ENCODE measurements at places on chromosomes 1 and 21.

DNA sequence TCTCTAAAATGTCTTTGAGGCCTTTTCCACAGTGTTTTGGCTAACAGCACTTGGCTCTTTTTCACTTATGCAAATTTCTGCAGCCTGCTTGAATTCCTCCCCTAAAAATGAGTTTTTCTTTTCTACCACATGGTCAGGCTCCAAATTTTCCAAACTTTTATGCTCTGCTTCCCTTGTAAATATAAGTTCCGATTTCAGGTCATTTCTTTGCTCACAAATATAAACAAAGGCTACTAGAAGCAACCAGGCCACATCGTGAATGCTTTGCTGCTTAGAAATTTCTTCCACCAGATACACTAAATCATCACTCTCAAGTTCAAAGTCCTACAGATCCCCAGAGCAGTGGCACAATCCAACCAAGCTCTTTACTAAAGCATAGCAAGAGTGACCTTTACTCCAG lies 28.1 kb upstream of the BTG3 start:
- no peak for DNase-seq

- no peak for DNase-seq
These were observed 34.7 kb upstream of the TMEM125 start for GRCh38 chr1:43235040-43235439.

DNA sequence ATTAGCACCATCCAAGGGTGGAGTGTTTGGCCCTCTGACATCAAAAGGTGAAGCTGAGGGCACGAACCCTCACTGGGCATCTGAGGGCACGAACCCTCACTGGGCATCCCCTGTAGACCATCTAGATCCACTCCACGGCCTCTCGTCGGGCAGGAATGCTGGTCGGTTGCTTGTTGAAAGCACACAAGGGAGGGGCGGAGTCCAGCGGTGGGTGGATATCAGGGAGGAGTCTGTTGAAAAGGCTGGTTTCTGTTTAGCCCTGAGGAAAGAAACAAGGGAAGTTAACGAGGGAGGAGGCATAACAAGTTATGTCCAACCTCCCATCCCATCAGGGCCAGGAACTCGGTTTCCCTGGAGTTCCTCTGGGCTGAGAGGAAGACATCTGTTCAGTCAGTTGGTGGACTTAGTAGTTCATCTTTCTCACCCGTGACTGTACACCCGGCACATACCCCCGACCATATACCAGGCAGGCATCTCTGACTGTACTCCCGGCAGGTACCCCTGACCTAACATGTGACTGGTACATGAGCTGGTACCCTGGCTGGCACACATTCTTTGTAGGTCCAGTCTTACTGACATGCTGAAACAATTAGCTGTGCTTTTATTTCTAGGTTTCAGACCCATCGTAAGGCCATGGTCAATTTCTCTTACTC lies 32.1 kb upstream of the PDE9A start:
- DNase-seq: no peak

GRCh38 chr1:21124846-21125245 lies 51.9 kb downstream of the EIF4G3 start:
- no peak for DNase-seq

DNA sequence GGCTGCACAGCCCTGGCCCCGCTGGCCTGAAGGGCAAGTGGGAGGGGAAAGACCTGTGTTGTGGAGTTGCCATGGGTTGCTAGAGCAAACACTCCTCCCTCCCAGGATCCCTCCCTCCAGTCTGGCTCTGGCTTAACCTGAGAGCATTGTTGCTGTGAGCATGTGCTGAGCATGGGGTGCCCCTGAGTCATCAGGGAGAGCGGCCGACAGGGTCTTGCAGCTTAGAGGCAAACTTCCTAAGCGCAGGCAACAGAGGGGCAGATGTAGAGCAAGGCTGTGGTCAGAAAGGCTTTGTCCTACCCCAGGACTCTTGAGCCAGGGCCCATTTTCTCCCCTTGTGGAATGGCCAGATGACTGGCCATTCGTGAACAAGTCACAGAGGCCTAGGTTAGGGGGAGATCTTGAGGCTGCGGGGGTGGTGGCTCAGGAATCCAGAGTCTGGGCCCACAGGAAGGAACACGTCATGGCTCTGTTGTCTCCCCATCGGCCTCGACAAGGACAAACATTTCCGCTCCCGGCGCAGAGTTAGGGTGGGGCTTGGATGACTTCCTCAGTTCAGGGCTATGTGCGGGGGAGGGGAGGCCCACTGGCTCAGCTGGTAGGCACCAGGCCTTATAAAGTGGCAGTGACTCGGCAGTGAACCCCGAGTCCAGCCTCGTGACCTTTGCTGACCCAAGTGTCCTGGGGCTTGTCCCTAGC lies 362 bp upstream of the DYNLT4 start:
- DNase-seq: no peak

DNA sequence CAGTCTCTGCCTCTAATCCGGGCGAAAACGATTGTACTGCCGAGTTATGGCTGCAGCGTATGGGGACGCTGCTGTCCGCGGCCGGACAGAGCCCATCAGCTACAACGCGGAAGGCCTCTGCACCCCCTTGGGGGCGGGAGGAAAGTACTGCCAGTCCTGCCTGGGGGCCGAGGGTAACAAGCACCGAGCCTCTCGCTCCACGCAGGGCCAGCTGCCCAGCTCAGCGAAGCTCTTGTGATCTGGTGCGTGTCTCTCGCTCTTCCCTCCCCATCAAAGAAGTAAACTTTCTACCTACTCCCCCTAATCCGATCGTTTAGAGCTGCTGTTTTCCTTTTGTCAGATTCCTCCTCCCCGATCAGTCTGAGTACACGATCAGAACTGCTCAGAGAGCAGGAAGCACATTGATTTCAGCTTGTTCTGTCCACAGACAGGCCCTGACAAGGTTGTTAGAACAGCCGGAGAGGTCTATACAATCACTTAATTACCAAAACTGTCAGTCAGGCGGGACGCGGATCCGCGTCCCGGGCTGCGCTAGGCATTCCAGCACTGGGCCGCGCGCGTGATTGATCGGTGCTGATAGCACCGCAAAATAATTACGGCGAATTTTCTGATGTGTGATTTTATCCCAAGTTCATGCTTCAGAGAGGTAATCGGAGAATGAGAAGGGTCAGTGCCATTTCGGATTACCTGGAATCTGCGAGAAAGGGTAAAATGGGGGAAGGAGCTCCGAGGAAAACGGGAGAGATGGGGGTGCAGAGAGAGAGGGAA lies 8.7 kb upstream of the BARHL2 start:
- no peak for DNase-seq

DNA sequence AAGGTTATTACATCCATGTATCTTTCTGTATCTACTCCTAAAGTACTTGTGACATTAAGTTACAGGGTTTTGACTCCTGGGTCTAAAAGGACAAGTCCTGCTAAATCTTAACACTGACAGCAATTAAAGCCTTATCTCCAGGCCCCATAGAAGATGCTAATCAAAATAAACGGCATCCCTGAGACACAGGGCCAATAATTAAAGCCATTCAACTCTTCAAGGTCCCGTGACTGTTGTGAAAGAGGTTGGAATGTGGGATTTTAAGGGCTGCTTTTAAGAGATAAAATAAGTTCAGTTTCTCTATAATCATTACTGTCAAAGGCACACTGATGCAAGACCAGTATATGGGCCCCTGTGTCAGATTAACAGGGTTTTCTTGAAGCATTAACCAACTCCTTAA lies 8.3 kb downstream of the DNAI4 start:
- no peak for DNase-seq

GRCh38 chr1:53956308-53957168 lies 10.4 kb downstream of the LRRC42 start:
- peak; percentile 90 for DNase-seq

DNA sequence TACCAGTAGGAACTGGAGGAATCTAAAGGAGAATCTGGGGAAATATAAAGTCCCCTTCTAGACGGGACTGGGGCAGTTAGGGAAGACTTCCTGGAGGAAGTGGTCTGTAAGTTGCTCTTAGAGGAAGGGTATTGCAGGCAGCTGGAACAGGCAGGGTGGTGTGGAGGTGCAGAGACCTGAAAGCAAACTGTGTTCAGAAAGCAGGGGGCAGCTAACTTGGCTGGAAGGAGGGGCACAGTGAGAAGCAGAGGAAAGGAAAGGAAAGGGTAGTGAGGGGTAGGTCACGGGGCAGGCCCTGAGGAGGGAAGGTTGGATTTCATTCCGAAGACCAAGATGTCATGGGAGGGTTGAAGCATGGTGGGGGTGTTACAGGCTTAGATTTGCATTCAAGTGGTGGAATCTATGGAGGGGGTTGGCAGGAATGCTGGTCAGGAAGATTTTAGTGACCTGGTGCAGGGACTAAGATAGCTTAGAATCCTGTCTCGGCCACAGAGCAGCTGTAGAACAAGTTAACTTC lies 240.7 kb downstream of the FOXD2 start:
- no peak for DNase-seq

DNA sequence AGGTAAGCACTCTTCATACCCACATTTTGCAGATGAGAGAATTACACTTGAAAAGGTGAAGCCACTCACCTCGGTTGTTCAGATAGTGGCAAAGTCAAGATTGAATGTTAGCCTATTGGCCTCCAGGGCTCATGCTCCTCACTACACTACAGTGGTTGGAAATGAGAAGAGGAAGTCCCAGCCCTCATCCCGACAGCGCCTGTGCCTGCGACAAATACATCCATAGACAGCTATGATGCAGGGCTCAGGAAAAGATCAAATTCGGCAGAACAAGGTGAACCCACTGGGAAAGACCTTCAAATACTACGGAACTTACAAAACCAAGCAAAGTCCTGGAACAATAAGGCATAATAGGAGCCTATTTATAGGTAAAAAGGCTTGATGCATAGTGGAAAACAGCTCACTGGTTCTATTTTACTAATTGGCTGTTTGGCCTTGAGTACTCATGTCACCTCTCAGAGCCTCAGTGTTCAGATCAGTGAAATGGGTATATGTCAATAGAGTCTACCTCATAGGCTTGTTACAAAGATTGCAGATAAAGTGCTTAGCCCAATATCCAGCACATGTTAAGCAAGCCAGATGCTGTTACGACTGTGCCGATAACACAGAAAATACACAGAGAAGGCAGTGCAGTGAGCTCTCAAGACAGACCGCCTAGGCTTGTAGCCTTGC lies 3.5 kb downstream of the SPOCD1 start:
- no peak for DNase-seq

DNA sequence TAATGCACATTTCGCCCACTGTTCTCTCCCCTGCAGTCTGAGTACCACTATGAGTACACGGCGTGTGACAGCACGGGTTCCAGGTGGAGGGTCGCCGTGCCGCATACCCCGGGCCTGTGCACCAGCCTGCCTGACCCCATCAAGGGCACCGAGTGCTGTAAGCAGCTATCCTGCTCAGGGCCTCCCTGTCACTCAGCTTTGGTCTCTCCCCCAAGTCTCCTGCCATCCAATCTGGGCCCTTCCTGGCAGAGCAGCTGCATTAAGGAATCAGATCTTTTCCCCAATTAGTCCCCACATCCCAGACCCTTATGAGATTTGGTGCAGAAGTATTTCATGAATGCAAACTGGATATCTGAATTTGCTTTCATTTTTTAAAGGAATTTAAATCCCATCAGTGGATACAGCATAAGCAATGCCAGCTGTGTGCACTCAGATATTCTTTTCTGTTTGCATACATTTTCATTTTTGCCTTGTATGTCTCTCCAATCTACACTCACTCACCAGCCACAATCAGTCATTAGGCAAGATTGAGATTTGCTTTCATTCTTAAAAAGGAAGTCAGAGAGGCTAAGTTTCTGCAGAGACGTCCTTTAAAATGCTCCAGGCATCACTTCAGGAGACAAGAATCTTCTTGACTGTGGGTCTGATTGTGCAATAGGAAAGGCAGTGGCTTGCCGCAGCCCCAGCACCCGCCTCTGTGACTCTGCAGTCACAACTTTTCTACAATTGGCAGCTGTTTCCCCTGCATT lies 48.1 kb downstream of the ELAPOR1 start:
- DNase-seq: no peak

DNA sequence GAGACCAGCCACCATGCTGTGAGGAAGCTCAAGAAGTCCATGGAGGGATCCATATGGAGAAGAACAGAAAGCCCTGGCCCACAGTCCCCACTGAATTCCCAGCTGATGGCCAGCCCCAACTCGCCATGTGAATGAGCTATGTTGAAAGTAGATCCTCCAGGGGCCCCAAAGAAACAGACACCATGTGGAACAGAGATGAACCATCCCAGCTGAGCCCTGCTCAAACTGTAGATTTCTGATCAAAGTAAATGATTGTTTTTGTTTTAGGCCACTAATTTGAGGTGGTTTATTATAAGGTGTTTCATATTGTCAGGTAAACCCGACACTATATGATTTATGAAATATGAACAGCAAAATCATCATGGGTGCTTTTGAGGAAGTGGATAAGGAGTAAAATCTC lies 32.8 kb downstream of the SYT2 start:
- no peak for DNase-seq

DNA sequence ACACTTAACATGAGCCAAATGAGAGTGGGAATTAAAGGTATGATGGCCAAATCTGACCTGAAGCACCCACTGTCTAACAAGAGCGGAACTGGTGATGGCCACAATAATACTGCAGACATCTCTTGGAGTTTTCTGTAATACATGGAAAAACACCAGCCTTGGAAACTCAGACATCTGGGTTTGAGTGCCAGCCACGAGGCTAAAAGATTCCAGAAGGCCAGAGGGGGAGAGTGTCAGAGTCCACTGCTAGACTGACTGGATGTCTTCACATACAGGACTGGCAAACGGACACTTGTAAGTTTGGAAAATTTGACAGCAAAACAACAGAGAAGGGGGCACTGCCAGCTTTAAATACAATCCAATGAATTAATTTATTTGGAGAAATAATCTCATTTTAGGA lies 175.1 kb downstream of the ADSS2 start:
- DNase-seq: no peak

- DNase-seq: no peak
These were observed 6.0 kb downstream of the DLGAP3 start for GRCh38 chr1:34923490-34923889.

- DNase-seq: no peak
These were observed 1226.1 kb downstream of the NCAM2 start for GRCh38 chr21:22224261-22224660.

GRCh38 chr1:52674497-52675384 lies 23.4 kb downstream of the COA7 start:
- DNase-seq: no peak

GRCh38 chr1:224432672-224433040 lies 1.9 kb downstream of the WDR26 start:
- DNase-seq: no peak

DNA sequence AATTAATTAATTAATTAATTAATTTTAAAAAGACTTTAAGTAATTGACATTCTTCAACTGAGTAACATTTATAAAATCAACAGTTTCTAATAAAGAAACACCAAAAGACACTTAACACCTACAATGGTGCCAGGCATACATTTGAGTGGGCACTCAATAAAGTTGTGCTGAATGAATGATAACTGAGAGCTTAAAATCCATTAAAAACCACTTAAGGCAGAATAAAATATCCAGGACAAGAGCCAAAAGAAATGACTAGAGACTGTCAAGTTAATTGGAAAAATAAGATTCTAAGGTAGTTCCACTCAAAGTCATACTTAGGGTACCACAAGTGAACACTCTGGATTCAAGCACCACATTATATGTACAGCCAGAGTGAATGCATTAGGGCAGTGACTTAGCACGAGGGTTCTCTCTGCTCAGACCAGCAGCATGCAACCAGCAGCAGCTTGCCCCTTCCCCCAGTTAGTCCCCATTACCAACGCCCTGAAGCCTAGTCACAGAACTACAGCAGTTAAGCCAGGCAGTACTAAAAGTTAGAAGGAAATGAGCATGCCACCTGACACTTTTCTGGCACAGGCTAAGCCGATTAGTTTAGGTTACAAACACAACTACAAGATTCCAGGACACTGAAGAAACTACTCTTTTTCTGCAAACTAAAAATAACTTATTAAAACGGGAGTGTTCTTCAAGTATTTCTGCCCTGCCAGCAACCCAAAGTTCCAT lies 46.5 kb downstream of the LUZP1 start:
- DNase-seq: no peak

Data from COR-L47 (cell line).